Activated CD4-positive, alpha-beta T cell treated with anti-CD3 and anti-CD28 coated beads for 36 hours (primary cell): ENCODE measurements at places on chromosomes 1 and 21.

GRCh38 chr1:8169364-8170058 lies 143.4 kb upstream of the ERRFI1 start:
- peak; percentile 65 for DNase-seq

GRCh38 chr1:164054331-164054730 lies 504.7 kb upstream of the PBX1 start:
- DNase-seq: no peak

- DNase-seq: no peak
These were observed 49.5 kb downstream of the DR1 start for GRCh38 chr1:93395195-93395594.

- DNase-seq: no peak
These were observed 4.7 kb downstream of the IGSF8 start for GRCh38 chr1:160093624-160094290.

DNA sequence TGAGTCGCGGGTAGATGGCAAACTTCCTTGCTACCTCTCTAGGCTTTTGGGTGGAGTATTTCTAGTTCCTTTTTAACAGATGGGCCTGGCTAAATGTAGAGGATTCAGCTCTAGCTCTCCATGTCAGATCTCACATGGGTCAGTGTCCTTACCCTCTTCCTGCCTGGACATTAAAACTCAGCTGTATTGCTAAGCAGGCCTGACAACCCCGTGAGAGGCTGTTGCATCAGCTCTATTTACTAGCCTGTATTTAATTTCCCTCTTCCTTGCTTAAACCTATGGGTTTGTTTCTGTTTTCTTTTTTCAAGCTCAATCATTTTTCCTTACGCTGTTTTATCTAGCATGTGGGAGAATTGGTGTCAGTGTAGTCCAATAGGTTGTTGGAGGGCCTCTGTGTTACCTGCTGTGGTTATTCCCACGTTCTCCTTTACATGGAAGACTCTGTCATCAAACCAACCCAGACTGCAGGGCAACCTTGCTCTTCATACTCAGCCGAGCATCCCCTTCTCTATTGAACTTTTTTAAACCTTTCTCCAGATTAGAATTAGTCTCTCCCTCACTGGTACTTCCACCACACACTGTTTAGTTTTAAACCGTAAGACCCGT lies 79.5 kb upstream of the BACH1 start:
- no peak for DNase-seq

DNA sequence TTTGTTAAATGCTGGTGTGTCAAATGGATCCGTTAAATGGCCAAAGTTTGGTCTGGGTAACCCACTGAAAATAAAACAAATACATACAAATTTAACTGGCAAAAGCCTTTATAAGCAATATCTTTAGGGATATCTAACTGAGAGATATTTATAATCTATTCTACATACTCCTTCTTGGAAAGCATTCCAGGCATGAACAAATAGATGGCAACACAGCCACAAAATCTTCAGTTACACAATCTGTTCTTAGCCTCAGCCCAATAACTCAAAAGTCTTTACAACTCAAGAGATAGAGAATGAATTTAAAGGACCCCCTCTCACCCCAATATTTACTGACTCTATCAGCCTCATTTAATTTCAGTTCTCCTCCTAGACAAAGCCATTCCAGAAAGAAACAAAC lies 58.7 kb downstream of the NRDC start:
- no peak for DNase-seq

GRCh38 chr1:46412893-46413595 lies 18.9 kb downstream of the FAAH start:
- DNase-seq: no peak

DNA sequence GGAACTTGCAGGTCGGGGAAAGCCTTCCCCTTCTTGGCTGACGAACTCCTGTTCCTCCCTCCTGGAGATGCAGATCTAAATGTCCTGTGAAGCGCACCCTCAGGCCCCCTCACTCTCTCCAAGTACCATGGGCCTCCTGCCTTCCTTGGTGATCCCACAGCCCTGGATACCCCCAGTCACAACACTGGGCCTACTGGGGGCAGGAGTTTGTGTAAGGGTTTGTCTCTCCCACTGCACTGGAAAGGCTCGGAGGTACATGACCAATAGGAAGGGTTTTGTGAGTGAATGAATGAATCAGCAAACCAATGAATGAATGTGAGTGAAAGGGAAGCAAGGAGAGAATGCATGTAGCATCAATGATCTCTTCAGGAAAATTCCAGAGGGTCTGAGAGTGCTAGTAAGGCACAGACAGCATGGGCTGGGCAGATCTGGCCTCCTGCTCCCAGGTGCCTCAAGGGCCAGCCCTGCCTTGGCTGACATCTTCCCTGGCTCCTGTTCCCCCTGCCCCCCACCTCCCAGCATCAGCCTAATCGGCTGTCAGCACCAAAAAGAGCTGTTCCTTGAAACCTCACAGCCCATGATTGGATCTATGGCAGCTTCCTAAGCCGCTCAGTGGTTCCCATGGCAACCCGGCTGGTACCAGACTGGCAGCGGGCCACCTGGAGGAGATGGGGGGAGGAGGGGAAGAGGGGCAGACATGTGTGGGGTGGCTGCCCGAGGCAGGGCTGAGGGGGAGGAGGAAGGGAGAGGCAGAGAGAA lies 95.8 kb downstream of the VWA5B1 start:
- DNase-seq: no peak

GRCh38 chr1:40361201-40361600 lies 12.3 kb upstream of the SMAP2 start:
- DNase-seq: no peak

DNA sequence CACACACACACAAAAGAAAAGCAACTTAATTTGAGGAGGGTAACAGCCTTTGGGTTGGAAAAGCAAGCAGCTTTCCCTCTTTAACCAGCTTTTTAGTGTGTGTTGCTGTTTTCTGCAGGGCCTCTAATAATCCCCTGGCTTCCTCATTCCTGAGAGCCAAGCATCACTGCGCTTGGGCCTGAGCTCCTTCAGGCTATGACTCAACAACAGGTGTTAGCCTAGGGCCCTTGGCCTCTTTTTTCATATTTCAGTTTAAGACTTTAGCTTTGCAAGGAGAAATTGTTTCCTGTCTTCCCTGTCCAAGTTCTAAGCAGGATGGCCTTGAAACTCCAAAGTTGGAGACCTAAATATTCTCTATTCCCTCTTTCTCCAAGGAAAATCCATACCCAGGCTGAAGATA lies 26.2 kb upstream of the SNX27 start:
- DNase-seq: no peak

DNA sequence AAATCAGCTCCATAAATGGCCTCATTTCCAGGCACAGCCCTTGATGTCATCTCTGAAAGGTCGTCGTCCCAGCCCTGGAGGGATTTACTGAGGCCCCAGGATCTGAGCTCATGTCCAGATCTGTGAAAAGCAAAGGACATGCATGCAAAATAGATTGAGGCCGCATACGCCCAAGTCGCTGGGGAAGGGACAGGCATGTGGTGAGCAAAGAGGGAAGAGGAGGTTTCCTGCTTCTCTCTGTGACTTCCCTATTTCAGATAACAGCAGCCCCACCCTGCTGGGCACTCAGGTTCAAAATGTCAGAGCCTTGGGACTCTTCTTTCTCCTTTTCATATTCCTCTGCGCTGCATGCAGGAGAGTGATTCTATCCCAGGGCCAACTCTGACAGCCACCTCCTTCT lies 197.2 kb downstream of the ADSS2 start:
- no peak for DNase-seq

DNA sequence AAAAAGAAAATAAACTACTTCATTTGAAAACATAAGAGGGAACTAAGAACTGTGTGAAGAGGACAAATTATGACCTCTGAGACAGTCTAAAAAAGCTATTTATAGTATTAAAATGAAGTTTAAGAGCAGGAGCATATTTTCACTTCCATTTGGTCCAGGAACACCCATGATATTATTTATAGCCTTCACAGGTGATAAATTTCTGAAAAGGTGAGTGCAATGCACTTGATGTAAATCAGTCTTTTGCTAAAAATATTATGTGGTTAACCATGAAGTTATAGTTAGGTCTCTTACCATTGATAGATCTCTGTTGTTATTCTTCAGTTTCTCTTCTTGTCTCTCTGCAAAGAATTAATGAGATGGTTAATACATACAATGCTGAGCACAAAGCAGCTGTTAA lies 14.7 kb downstream of the TMCO1 start:
- no peak for DNase-seq

- DNase-seq: no peak
These were observed 53.4 kb upstream of the BCAR3 start for GRCh38 chr1:93734999-93735398.

DNA sequence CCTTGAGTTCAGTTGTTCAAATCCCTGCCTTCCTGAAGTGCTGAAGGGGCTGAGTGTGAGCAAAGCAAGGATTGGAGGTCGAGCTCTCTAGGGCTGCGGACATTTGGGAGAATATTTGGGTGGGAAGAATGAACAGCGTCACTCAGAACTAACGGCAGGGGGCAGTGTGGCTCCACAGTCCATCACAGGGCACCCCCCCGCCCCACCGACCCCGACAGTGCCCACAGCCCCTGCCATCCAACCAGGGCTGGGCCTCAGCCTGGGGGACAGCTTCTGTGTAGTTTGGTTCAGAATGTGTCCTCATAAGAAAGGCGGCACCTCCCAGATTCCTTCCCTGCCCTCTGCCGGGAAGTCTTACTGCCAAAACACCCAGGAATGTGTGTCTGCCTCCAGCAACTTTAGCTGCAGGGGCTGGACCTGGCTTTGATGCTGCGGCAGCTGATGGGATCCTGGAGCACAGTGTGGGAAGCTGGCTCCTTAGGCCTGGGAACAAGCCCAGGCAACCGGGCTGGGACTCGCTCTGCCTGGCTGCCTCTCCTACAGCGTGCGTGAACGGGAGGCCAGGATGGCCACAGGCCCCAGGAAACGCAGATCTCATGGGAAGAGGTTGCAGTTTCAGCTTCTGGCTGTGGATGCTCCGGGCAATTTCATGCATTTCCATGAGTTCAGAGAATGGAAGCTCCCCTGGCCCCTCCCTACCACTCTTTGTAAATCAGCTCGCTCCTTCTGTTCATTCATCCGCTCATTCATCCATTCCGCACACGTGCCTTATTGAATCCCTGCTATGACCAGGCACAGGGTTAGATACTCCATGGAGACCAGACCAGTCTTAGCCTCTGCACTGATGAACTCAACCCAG lies 104.9 kb upstream of the TMPRSS2 start:
- peak; percentile 60 for DNase-seq

DNA sequence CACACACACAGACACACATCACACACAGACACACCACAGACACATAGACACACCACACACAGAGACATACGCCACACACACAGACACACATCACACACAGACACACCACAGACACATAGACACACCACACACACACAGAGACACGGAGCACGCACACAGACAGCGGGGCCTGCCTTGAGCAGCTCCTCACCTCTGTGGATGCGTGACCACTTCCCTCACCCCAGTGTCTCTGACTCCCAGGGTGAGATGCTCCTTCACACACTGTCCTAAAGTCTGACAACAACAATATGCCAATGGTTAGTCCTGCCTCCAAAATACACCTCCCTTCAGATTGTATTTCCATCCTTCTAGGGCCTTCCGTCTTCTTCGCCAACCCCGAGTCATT lies 48.2 kb downstream of the IER5 start:
- no peak for DNase-seq

DNA sequence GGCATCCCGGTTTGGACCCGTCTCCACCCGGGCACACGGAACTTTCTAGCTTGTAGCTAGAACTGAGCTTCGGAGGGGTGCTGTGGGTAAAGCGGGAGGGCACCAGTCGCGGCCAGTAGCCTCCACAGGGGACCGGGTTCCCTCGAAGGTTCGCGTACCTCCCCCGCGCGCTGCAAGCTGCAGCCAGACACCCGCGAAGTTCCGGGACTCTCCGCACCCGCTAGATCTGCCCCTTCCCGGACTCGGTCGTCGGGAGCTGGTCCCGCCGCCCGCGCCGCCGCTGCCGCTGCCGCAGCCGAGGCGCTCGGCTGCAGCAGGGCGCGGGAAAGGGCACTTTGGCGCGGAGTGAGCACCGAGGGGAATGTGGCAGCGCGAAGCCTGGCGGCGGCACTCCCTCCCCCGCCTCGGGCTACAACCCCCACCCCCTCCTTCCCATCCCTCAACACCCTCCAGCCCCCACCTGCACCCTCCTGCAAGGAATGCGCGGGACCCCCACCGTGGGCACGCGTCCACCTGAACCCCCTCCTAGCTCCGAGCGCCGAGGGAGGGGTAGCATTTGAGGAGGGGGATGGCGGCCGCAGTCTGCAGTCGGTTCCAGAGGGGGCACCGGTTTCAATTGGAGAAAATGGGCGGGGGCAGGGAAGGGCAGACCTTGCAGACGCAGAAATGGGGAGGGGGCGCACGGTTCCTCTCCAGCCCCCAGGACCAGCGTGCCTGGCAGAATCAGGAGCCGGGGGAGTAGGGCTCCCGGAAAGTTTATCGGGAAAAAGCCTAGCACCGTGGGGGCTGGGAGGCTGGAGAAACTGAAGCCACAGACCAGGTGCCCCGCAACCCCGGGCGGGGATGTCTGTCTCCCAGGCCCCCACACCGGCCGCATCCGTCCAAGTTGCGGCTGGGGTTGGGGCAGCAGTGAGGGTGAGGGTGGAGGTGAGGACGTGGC lies 968 bp downstream of the CSMD2 start:
- DNase-seq: peak; percentile 16

DNA sequence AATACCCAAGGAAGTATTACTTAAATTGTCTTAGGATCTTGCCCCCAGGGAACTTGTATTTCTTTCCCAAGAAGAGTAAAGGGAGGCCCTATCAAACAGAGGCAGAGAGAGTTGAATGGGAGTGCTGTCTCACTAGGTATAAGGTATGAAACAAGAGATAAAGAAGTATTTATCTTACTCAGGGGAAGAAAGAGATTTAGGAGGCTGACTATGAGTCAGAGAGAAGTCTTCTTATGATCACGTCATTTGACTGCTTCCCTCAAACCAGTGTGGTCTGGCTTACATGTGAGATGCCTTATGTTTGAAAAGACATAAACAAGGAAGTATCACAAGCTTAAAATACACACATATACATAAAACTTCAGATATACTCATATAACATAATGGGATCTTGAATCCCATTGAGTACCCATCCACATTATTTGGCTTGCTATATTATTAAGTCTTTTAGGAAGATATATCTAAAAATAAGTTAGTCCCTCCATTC lies 29.6 kb downstream of the DUSP10 start:
- peak; percentile 63 for DNase-seq

- no peak for DNase-seq
These were observed 31.2 kb downstream of the SDC3 start for GRCh38 chr1:30877205-30877912.

DNA sequence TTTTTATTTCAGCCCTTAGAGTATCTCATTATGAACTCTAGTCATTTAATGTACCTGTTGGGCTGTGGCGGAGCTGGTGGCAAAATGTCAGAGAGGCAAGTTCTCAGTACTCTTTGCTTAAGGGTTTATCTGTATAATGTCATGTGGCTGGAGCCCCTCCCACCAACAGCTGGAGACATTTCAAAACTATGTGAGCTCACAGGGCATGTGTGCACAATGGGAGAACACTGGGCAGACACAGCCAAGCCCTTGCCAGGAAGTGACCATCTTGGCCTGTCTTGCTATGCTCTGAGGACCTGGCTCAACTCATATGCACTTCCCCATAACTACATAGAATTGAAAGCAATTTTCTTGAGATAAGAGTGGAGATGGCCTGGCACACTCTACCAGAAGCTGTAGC lies 296.4 kb downstream of the PTPRU start:
- DNase-seq: no peak
